CD4-positive, alpha-beta T cell treated with Interleukin-17A for 4 hours (primary cell): ENCODE measurements at places on chromosomes 16 and 17.
A peak's percentile ranks its signal among the peaks of the same experiment; 100 is the strongest.

GRCh38 chr16:65318590-65319257 lies 196.9 kb upstream of the CDH11 start:
- no peak for DNase-seq

- DNase-seq, result no peak
These were observed 14.8 kb downstream of the SNTB2 start for GRCh38 chr16:69201787-69202186.

DNA sequence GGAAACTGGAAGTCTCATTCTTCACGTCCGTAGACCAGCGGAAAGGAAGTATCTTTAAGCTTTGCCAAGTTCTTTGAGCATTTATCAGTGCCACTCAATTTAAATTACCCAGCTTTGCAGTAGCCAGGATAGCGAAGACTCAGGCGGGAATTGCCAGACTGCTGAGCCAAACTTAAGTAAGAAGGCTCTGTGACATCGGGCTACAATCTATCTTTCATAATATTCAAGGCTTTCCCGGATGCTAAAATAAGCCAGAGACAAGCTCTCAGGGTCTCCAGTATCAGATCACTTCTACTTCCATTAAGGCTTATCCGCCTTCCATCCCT lies 436 bp upstream of the BRIP1 start:
- no peak for DNase-seq

DNA sequence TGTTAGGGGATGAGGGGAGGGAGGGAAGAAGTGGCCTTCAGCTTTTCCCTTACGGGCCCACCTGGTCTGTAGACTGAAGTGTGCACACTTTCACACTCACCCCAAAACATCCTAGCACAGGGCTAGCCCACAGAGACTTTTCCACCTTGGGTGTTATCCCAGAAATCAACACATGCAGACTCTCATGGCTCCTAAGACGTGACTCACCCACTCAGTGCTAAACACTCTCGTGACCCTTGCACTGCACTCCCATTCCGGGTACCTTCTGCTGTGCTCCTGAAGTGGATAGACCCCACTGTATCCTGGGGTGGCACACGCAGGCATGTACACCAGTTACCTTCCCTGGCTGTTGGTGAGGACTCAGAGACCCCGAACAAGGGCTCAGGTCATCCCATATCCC lies 23.0 kb upstream of the ABCC3 start:
- no peak for DNase-seq

DNA sequence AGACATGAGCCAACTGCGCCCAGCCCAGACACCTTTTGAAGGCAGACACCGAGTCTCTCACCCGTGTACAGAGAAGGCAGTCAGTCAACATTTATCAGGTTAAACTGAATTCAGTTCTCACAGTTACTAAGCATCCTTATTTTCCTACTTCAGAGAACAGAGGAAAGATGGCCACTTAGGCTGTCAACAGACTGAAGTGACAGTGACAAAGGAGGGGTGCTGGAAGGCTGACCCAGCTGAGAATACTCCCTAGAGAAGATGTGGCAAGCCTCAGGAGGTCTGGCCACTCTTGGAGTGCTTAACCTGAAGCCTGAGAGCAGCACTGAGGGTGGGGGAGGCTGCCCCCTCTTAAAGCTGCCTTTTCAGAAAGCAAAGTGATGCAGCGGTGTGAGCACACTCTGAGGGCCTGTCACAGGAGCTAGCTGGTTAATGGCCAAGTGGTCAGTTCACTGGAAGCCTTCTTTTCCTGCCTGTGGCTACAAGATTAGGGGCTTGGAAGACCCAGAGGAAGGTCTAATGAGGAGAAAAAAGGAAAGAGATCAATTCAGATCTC lies 51.0 kb upstream of the SREBF1 start:
- DNase-seq, result no peak

GRCh38 chr16:14286368-14287230 lies 215.5 kb downstream of the MRTFB start:
- DNase-seq, result peak; percentile 50

DNA sequence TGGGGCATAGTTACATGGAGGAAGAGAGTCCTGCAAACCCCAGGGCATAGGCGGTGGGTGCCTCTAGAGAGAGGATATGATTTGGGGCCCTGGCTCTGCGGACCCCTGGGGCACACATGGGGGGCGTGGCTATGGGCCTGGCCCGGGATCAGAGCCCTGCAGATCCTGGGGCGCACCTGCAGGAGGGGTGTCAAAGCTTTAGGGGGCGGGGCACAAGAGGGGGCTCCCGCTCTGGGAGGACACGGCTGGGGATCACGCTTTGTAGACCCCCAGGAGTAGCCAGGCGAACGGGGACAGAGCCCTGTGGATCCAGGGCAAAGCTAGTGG lies 497 bp downstream of the BCL7C start:
- DNase-seq, result peak; percentile 27

DNA sequence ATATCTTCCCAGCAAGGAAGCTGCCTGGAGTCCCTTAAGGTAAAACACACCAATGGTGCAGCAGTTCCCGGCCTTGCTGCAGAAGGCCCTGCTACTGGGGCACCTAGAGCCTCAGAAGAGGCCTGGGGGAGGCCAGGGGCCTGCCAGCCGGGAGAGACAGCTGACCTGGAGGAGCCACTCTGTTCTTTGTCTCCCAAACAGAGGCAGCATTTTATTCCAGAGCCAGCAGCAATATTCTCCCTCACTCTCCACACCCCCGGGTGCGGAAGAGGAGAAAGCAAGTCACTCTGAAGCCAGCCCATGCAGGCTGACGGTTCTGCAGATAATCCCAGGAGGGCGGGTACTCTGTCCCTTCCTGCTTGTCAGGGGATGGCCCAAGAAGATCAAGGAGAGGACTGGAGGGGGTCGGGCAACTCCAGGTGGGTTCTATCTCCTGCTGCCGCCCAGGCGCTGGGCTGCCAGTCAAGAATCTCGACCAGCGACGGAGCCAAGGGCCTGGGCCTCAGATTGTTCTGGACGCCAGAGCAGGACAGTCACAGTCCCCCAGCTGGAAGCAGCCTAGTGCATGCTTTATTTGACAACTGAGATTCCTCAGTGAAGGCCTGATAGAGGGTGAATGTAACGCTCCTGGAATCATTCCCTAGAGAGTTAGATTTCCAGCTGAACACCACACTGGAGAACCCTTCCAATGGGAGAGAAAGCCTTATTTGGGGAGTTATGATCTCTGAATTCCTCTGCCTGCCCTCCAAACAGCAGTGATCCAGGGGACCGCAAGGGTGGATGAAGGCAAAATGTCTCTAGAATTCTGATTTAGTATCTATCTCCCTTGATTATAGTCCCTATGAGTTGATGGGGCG lies 1.1 kb upstream of the KIFC3 start:
- no peak for DNase-seq

DNA sequence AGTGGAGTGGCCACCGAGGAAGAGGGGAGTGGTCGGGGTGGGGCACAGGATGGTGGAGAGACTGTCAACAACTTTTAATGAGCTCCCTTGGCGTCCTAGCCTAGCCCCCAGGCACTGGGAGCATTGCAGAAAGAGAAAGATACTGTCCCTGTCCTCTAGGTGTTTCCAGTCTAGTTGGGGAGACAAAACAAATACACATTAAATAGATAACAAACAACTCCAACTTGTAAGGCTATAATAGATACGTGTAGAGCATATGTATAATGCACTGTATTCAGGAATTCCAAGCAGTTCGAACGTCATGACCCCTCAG lies 435 bp upstream of the UBE2O start:
- DNase-seq, result no peak

- no peak for DNase-seq
These were observed 3.1 kb upstream of the ADORA2B start for GRCh38 chr17:15941781-15942180.

- no peak for DNase-seq
These were observed 41.2 kb upstream of the RHOT1 start for GRCh38 chr17:32100971-32101631.

DNA sequence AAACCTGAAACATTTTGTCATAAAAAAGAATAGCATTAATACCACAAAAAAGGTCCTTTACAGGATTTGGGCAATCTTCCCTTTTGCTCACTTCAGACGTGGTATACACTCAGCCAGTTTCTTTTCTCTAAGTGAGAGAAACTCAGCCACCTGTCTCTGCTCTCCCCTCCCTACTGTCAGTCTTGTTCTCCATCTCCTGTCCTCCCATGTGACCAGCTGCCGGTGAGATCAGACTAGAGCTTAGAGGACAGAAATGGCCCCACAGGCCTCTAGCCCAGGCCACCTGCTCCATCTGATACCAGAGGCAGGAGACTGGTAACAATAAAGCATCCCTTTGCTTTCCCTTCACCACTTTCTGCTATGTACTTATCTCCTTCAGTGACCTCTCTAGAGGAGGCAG lies 34.9 kb downstream of the CMC2 start:
- DNase-seq, result no peak

DNA sequence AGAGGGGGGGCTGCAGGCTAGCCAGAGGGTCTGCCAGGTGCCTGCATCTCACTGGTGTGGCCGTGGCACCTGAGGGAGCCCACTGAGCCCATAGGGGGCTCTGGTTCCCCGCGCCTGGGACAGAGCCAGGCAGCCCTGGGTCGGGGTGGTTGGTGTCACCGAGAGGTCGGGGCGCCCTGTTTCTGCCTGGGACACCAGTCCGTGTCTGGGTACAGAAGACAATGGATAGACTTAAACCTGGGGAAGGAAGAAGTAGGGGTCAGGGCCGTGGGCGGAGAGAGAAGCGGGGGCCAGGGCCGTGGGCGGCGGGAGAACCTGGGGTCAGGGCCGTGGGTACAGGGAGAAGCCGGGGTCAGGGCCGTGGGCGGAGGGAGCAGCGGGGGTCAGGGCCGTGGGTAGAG lies 3.0 kb downstream of the RFNG start:
- DNase-seq, result no peak

GRCh38 chr17:5047446-5047845 lies 12.2 kb upstream of the SLC52A1 start:
- no peak for DNase-seq

- no peak for DNase-seq
These were observed 5.8 kb upstream of the MYO1D start for GRCh38 chr17:32882734-32883133.

DNA sequence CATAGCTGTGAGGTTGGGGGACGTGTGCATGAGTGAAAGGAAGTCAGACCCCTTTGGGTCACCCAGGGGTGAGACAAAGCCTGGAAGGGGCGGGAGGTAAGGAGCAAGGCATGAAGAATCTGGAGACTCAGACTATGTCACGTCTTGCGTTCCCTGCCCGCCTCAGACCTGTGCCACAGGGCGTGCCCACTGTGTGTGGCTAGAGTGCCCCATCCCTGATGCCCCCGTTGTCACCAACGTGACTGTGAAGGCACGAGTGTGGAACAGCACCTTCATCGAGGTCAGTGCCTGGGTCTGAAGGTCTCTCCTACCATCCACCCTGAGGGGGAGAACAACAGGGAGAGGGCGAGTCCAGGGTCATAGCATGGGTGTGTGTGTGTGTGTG lies 15.1 kb upstream of the PDK2 start:
- no peak for DNase-seq

- DNase-seq, result peak; percentile 4
These were observed 70.5 kb downstream of the RBBP6 start for GRCh38 chr16:24609740-24610415.

- DNase-seq, result no peak
These were observed 177.3 kb downstream of the SHISA6 start for GRCh38 chr17:11418342-11418741.

DNA sequence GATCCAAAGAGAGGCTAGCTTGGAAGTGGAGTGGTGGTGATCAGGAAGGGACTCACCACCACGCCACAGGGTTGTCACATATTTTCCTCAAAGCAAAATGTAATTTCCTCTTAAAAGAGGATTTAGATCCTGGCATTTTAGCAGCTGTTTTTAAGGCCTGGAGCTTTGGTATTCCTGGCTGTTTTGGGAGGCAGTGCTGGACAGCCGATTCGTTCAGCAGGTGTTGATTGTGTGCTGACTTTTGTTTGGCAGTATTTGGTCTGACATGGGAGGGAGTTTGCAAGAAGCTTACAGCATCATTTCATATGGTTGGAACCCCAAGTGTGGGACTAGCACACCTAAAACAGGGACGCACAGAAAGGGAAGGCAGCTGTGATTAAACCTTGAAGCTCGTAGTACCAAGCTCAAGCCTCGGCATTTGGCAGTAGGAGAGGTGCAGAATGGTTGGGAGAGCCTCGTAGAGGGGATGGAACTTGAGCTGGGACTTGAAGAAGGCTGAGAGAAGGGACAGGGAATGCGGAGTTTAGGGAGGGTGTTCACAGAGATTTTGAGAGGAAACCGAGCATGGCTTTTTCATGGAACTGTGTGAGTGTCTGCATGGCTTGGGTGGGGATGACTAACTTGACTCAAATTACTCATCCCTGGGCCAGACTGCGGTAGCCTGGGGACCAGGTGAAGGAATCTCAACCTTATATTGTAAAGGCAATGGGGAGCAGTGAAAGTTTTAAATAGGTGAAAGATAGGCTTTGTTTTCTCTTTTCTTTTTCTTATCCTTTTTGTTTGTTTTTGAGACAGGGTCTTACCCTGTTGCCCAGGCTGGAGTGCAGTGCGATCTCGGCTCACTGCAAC lies 52.3 kb downstream of the RPTOR start:
- peak; percentile 37 for DNase-seq

DNA sequence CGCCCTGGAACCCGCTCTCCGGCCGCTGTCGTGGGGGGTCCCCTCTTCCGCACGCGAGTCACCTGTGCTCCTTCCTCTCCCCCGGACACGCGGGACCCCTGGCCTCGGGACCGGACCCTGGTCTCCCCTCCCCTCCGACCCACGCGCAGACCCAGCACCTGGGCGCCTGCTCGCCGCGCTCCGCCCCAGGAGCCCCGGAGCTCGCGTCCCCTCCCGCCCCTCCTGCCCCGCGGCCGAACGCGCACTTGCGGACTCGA lies 762 bp downstream of the RAB40B start:
- no peak for DNase-seq

GRCh38 chr17:18070861-18071340 lies 16.8 kb upstream of the DRG2 start:
- DNase-seq, result no peak

- no peak for DNase-seq
These were observed 17.6 kb downstream of the CASC3 start for GRCh38 chr17:40157973-40158372.

- DNase-seq, result no peak
These were observed 36.4 kb upstream of the TMEM97 start for GRCh38 chr17:28282596-28282995.

- DNase-seq, result no peak
These were observed 107.1 kb downstream of the ADAMTS18 start for GRCh38 chr16:77327717-77328116.

DNA sequence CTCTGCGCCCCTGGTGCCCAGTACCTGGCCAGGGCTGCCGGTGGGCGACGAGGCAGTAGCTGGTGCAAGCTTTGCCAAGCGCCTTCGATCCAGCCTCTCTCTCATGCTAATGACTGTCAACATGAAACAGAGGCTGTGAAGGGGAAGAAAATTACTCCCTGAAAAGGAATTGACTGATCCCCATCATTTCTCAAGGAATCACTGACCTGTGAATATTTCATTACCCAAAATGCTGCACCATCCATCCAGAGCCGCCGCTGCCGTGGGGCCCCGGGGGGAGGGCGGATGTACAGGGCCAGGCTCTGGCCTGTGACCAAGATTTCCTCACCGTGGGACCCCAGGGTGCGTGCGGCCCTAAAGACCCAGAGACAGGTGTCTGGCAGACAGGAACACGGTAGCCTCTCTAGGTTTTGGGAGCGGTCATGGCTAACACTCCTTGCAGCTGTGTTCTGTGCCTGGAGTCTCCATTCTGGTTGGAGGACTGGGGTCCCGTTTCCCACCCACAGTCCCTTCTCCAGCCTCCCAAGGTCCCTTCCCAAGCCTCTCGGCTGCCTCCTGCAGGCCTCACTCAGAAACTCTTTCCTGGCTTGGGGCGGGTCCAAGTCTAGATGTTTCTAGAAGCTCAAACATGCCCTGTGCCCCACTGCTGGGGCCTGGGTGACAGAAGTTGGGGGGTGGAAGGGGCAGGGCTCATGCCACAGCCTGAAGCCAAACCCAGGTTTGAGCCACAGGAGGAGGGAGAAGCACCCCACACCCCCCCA lies 73.3 kb downstream of the ENGASE start:
- no peak for DNase-seq
